Chondrocyte (in vitro differentiated cells): ENCODE measurements at places on chromosomes 1 and 21. TPM values are rescaled to one million over a fixed set of nuclear protein-coding genes. Genes with fewer than 3 reads are reported as not detected.

- DNase-seq: no peak
- peaks cover 2% of the 10 kb centered on the region for H3K27me3 ChIP-seq
- peak within 1 kb of the TSS; percentile 51 for H3K4me3 ChIP-seq
- no peak within 1 kb of the TSS for H3K27ac ChIP-seq
Observed at GRCh38 chr1:150257624-150258585, at the start of gene CA14. TSS of gene CA14 (plus strand) at chr1:150257774. CDS start at chr1:150258129, 355 bp downstream.

- H3K36me3 ChIP-seq: no peaks in the 10 kb centered on the region
- no peak overlapping the region for H3K4me3 ChIP-seq
- H3K27ac ChIP-seq: peak overlapping the region; percentile 81
- peaks cover 30% of the 10 kb centered on the region for H3K4me1 ChIP-seq
- H3K27me3 ChIP-seq: no peaks in the 10 kb centered on the region
Observed at GRCh38 chr1:17199267-17200044, 5.5 kb upstream of the PADI1 start.

DNA sequence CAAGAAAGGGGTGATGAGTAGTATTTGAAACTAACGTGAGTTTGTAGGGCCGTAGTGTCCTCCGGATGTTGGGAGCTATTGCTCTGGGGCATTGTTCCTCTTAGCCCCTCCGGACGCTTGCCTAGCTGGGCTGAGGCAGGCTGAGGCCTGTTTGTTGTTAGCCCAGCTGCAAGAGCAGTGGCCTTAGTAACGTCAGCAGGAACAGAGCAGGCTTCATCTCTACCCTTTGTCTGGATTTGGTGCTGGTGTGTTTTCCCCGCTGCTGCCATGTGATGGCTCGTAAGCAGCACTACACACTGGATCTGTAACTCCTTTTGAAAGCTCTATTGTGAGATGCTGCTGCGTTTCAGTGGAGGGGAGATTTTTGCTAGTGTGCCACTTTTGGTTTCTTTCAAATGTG is 57.6 kb downstream of the DNM3 start:
- no peak for DNase-seq
- no peaks in the 10 kb centered on the region for H3K4me1 ChIP-seq
- H3K27ac ChIP-seq: no peak overlapping the region

DNA sequence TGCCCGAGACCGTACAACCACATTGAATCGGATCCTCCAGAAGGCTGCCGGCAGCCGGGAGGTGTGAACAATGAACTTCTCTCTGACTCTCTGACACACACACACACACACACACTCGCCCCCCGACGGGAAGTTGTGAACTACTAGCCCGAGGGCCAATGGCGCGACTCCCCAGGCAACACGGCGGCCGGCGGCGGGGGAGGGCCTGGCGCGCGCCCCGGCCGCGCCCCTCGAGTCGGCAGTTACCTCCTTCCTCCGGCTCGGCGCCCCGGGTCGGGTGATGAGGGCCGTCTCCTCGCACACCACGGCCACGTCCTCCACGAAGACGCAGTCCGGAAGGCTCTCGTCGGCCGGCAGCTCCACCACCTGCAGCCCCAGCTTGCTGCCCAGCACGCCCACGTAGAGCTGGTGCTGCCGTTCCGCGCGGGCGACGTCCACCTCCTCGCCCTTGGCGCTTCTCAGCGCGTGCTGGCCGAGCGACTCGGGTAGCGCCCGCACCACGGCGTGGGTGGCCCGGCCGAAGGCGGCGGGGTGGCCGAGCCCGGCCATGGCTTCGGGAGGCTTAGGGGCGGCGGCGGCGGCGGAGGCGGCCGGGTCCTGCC is 361 bp downstream of the DDAH1 start:
- DNase-seq: peak; percentile 96
- peak overlapping the region; percentile 91 for H3K27ac ChIP-seq
- no peaks in the 10 kb centered on the region for H3K27me3 ChIP-seq

Gene UBL4B
- not detected in 3 replicates for total RNA-seq

Gene NHLH2
- not detected in 3 replicates for total RNA-seq

DNA sequence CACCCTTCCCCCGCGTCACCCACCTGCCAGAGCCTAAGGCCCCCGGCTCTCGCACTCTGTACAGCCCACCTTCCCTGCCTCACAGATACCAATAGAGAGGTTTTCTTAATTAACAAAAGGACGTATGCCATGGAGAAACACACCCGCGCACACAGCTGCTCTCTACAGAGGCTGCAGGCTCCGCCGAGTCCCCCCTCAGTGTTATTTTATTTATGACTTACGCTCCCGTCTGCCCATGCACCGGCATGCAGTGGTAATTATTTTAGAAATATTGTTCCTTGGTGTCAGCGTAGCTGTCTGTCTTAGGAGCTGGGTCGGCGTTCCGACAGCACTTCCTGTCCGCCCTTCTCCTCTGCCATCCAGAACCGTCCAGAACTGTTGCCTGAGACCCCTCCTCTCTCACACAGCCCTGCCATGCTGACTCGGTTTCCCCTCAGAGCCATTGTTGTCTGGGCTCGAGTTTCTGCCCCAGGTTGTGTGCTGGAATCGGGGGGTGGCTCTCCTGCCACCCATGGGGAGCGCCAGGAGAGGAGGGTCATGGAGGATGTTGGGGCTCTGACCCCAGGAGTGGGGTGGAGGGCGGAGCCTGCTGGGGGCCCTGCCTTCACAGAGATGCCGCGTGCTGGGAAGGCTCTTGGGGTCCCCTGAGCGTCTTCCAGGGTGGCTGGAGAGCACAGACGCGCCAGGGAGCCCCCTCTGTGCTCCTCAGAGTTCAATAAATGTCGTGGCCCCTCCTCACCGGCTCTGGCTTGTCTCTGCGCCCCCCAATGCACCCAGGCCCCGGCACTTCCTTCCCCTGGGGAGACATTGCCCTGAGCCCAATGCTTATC is 39.6 kb upstream of the COL6A1 start:
- H3K27me3 ChIP-seq: no peaks in the 10 kb centered on the region
- H3K27ac ChIP-seq: no peak overlapping the region
- no peaks in the 10 kb centered on the region for H3K4me1 ChIP-seq
- H3K36me3 ChIP-seq: no peaks in the 10 kb centered on the region
- no peak for DNase-seq
- no peak overlapping the region for H3K4me3 ChIP-seq

- peaks cover 4% of the 10 kb centered on the region for H3K27me3 ChIP-seq
- H3K4me3 ChIP-seq: no peak overlapping the region
- H3K27ac ChIP-seq: no peak overlapping the region
- H3K36me3 ChIP-seq: no peaks in the 10 kb centered on the region
- no peaks in the 10 kb centered on the region for H3K4me1 ChIP-seq
Observed at GRCh38 chr1:233631810-233632405, 18.0 kb downstream of the KCNK1 start.

Gene GRIK3
- total RNA-seq: not detected in 3 replicates

DNA sequence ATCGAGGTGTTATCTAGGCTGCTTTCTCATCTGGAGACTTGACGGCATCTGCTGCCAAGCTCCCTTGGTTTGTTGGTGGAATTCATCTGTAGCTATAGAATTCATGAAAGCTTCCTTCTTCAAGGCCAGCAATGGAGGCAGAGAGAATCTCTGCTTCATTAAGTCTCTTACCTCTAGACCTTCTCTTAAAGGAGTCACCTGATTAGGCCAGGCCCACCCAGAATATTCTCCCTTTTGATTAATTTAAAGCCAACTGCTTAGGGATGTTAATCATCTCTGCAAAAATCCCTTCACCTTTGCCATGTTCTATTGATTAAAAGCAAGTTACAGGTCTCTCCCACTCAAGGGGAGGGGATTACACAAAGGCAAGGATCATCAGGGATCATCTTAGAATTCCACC is 5.3 kb upstream of the NCF2 start:
- H3K27ac ChIP-seq: no peak overlapping the region
- H3K4me3 ChIP-seq: no peak overlapping the region
- no peaks in the 10 kb centered on the region for H3K27me3 ChIP-seq
- H3K36me3 ChIP-seq: no peaks in the 10 kb centered on the region
- H3K4me1 ChIP-seq: peaks cover 14% of the 10 kb centered on the region

GRCh38 chr1:159902541-159902940 is 2.6 kb upstream of the CFAP45 start:
- no peak for DNase-seq
- H3K27me3 ChIP-seq: no peaks in the 10 kb centered on the region
- H3K4me3 ChIP-seq: no peak overlapping the region
- no peak overlapping the region for H3K27ac ChIP-seq
- H3K4me1 ChIP-seq: peaks cover 17% of the 10 kb centered on the region
- H3K36me3 ChIP-seq: peaks cover 1% of the 10 kb centered on the region

- DNase-seq: no peak
- peaks cover 71% of the 10 kb centered on the region for H3K4me1 ChIP-seq
- no peak overlapping the region for H3K4me3 ChIP-seq
Observed at GRCh38 chr1:24828887-24829192, 83.6 kb downstream of the CLIC4 start.

GRCh38 chr1:41812453-41812852 is 106.3 kb downstream of the HIVEP3 start:
- H3K27ac ChIP-seq: peak overlapping the region; percentile 69
- DNase-seq: no peak
- no peak overlapping the region for H3K4me3 ChIP-seq
- H3K4me1 ChIP-seq: peaks cover 12% of the 10 kb centered on the region

DNA sequence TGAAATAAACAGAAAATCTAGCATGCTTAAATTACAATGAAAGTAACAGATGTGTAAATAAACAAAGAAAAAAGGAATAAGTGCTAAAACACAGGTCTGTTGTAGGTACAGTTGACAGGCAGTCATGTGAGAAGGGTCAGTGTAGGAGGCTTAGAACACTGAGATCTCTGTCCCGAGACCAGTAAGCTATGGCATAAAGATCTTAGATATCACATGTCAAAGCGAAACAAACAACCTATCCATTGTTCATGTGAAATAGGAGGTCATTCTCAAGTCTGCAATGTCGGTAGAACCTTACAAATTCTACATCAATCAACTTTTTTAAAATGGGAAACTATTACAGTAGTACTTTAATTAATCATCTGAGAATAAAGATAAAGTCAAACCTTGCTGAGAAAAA is 428.9 kb upstream of the ADGRL2 start:
- H3K27me3 ChIP-seq: no peaks in the 10 kb centered on the region
- no peaks in the 10 kb centered on the region for H3K36me3 ChIP-seq

DNA sequence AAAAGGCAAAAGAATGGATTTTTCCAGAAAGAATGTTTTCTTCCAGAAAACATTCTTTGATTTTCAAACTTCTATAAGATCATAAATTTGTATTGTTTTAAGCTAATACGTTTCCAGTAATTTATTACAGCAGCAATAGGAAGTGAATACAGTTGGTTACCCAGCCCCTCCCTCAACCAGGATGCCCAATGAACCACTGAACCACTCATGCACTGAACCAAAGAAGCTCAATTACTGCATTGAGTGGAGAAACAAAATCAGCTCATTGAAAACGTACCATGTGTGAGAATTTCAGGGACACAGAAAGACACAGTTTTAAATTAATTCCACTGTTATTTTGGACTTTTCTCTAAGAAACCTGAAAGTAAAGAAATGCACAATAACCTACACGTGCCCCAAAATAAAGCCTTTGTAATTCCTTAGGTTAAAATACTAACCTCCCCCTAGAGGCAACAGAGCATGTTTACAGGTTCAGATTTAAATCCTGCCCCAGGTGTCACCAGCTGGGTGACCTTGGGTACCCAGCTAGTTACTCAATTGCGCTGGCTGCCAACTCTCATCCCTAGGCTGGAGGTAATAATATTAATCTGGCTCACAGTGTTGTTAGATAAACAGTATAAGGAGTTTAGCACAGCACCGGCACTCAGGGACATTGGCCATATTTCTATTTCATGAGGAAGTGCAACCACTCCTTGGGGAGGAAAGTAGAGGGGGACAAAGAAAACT is 111.7 kb downstream of the NMNAT2 start:
- no peaks in the 10 kb centered on the region for H3K36me3 ChIP-seq
- no peaks in the 10 kb centered on the region for H3K27me3 ChIP-seq
- no peak overlapping the region for H3K27ac ChIP-seq
- no peak for DNase-seq
- H3K4me1 ChIP-seq: peaks cover 76% of the 10 kb centered on the region

DNA sequence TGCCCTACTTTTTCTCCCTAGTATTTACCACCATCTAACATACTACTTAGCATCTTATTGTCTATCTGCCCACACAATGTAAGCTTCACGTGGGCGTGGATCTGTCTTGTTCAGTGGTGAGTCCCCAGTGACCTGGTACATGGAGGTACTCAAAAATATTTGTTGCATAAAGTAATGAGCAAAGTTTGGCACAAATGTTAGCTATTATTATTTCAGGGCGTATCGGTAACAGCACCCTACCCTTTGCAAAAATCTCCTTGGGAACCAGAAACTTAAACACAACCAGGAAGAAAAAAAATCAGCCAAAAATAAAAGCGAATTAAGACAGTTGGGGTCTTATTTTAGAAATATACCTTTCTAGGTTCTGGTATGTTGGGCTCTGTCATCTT is 454 bp upstream of the NENF start:
- H3K27me3 ChIP-seq: no peaks in the 10 kb centered on the region
- DNase-seq: no peak
- H3K36me3 ChIP-seq: no peaks in the 10 kb centered on the region

GRCh38 chr1:218671573-218671972 is 326.4 kb downstream of the TGFB2 start:
- H3K4me3 ChIP-seq: no peak overlapping the region
- peaks cover 6% of the 10 kb centered on the region for H3K36me3 ChIP-seq
- peaks cover 51% of the 10 kb centered on the region for H3K4me1 ChIP-seq

DNA sequence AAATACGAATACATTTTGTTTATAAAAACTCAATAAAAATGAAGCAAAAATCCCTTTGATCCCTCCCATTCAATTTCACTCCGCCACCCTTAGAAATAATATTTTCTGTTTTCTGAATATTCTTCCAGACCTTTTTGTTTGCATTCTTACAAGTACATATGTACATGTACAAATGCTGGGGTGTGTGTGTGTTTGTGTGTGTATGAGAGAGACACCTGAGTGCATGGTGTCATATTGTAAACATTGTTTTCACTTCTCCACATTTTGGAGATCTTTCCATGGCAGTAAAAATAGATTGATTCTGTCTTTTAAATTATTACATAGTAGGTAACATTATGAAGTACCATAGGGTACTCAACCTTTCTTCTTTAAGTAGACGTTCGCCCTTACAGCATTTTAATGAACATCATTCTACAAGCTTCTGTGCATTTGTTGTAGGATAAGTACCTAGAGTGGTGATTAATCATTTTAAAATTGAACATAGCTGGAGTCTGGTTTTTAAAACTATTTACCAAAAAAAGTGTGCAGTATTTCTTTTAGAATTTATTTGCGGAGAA is 1.3 kb upstream of the MPC2 start:
- H3K36me3 ChIP-seq: no peaks in the 10 kb centered on the region
- H3K27me3 ChIP-seq: no peaks in the 10 kb centered on the region
- H3K4me1 ChIP-seq: peaks cover 46% of the 10 kb centered on the region
- H3K4me3 ChIP-seq: peak overlapping the region; percentile 93
- no peak for DNase-seq

- no peak for DNase-seq
- H3K36me3 ChIP-seq: no peaks in the 10 kb centered on the region
- no peak overlapping the region for H3K4me3 ChIP-seq
- H3K27ac ChIP-seq: no peak overlapping the region
- H3K4me1 ChIP-seq: peaks cover 11% of the 10 kb centered on the region
- peaks cover 13% of the 10 kb centered on the region for H3K27me3 ChIP-seq
Observed at GRCh38 chr1:38571726-38572125, 287.8 kb downstream of the RRAGC start.
